ENCODE measurements at places on chromosomes 13 and 19.

DNA sequence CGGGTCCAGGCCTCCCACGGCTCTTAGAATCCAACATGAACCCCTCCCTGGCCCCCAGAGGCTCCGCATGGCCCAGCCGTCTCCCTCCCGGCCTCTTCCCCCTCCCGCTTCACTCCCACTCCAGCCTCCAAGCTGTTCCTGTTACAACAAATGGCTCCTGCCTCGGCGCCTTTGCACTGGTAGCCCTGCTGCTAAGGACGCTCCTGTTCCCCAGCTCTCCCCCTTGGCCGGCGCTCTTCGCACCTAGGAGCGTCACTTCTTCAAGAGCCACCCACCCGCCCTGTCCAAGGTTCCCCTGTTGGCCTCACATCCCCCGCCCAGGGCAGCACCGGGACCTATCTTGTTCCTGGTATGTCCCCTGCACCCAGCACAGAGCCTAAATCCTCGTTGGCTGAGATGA, 9.4 kb downstream of the CCDC124 start:
- DNase-seq, result no peak

DNA sequence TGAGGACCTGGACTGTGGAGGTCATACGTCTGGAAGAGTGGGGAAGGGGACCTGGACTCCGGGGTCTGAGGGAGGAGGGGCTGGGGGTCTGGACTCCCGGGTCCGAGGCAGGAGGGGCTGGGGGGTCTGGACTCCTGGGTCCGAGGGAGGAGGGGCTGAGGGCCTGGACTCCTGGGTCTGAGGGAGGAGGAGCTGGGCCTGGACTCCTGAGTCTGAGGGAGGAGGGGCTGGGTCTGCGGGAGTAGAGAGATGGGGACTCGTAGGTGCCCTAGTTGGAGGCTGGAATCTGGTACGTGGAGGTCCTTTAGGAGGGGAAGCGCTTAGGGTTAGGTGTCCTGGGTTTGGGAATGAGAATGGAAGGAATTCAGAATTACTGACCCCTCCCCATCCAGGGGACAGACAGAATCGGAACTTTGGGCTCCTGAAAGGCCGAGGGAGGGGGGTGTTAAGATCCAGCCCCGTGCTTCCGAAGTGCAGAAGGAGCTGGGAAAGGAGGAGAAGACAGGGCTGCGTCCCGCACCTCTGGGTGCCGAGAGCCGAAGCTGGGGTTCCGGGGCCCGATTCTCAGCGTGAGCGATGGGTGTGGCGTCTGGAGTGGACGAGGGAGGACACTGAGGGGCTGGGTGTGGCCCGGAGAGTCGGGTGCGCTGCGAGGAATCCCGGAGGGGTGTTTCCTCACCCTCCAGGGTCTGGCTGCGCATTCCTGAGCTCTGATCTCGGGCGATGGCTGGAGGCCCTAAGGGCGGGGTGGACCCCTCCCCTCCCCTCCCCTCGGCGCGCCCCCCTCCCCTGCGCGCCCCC, 608 bp downstream of the MYADM start:
- DNase-seq, result peak; percentile 45

DNA sequence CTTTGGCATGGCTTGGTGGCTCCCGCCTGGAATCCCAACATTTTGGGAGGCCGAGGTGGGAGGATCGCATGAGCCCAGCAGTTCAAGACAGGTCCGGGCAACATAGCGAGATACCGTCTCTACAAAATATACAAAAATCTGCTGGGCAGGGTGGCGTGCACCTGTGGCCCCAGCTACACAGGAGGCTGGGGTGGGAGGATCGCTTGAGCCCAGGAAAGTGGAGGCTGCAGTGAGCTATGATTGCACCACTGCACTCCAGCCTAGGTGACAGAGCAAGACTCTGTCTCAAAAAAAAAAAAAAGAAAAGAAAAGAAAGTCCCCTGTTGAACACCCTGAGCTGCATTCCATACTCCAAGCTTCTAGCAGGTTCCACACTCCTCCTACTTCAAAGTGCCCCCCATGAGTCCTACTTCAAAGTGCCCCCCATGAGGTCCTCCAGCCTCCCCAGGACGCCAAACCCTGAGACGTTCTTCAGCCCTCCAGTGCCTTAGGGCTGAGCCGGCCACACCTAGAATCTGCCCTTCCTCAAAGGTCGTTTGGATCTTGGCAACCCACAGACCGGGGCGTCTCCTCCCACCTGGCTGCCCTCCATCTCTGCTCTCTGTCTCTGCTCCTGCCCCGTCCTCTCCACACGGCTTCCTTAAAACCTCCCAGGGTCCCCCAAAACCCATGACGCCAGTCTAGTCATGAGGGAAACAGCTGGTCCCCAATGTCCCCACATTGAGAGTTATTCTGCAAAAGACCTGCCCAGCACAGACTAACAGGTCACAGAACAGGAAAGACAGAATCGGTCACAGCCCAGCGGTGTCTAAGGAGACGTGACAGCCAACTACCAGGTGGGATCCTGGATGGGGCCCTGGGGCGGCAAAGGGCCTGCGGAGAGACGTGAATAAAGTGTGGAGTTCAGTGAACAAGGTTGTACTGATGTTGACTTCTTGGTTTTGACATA, 4.8 kb downstream of the TJP3 start:
- DNase-seq, result no peak

DNA sequence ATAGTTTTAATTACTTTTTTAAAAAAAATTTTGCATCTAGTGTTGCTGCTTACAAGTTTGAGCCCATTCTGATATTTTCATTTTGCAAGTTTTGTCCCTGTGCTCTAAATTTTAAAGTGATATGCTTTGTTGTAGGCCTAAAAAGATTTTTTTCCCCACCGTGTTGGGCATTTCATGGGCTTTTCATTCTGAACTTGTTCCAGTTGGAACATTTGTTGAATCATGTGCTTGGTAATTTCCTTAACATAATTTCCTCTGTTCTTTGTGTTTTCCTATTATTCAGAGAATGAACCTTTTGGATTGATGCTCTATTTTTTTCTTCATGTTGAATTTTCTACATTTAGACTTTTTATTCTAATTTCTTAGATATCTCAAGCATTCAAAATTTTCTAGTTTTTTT, 206.4 kb upstream of the SPRY2 start:
- no peak for DNase-seq

DNA sequence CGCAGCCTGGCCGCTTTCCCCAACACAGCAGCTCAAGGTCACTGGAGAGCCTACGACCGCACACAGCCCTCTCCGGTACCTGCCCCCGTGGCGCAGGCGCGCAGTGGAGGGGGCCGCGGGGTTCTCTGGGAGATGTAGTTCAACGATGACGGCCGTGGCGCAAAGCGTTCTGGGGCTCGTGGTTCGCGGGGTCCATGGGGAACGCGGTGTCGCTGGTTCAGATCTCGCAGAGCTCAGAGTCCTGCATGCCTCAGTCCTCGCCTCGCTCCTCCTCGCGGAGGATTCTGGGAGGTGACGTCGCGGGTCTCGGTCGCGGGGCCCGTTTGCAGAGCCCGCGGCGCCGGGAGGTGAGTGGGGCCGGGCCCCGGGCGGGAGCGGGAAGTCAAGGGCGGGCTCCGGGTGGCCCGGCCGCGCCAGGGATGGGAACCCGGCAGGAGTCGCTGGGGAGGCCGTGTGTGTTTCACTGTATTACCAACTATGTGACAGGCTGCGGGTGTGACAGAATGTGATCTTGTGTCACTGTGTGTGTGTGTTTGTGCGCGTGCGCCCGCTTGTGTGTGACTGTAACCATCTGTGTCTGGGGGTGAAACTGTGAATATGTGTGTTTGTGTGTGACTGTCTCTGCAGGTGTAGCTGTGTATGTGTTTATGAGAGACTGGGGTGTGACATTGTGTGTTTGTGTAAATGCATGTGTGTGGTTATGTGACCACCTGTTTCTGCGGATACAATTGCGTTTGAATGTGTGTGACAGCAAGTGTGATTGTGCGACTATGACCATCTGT, at the start of gene ZNF527:
Gene ZNF527, plus strand, starts transcription at position 220 of the 782 bp plus-strand sequence. CDS start 3,100 bp downstream, outside the sequence.
- peak; percentile 94 for DNase-seq

DNA sequence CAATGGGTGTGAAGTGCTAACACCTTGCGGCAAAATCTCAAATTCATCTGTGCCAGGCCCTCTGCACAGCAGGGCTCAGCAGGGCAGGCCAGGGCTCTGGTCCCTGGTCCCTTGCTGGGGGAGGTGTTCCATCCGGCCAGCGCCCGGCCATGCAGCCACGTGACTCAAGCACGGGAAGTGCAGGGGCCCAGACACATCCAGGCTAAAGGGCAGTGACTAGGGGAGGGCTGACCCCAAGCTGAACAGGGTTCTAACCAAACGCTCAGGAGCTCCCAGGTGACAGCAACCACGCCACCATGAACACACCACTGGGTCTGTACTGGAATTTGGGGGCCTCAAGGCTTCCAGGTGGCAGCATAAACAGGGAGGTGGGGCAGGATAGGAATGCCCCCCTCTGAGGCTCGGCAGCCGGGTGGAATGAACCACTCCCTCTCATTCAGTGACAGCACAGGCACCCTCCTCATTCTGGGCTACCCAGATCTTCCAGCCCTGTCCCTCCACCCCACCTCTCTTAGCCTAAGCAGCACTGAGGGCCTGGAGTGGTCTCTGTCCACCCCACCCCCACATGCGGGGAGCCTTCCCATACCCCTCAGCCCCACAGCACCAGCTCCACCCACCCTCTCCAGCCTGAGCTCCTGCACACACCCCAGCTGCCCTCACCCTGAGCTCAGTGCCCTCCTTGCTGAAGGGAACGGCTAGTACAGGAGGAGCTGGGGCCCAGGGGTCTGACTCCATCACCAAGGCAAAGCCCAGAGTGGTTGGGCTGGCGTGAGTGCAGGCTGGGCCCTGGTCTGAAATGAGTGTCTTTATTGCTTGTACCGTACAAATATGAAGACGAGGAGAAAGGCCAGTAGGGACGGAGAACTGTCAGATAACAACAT, 5.3 kb upstream of the CCNP start:
- no peak for DNase-seq

DNA sequence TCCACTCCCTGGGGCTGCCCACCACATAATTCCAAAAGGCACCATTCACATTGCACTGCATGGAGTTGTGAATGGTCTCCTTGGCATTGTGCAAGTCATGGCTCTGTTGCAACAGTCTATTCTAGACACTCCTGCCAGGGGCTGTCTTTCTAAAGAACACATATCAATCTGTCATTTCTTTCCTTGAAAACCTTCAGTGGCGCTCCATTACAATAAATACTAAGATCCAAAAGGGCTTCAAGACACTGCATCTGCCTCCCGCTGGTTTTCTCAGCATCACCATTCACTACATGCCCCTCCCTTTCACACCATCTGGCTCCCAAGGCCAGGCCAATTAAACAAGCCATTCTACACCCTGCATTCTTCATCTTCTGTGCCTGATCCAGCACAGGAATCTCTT, 32.2 kb upstream of the TM9SF2 start:
- DNase-seq, result no peak

GRCh38 chr19:46472592-46472991, 1.2 kb upstream of the PNMA8A start:
- no peak for DNase-seq

DNA sequence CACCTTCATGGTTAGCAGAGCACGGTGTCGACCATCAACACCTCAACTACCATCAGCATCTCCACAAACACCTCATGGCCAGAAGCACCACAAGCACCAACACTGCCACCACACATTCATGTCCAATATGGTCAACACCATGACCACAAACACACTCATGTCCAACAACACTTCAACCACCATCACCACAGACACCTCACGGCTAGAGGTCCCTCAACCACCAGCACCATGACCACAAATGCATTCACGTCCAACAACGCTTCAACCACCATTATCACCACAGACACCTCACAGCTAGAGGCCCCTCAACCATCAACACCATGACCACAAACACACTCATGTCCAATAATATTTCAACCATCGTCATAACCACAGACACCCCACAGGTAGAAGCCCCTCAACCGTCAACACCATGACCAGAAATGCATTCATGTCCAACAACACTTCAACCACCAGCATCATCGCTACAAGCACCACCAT, 10.2 kb downstream of the TRAPPC5 start:
- DNase-seq, result no peak

DNA sequence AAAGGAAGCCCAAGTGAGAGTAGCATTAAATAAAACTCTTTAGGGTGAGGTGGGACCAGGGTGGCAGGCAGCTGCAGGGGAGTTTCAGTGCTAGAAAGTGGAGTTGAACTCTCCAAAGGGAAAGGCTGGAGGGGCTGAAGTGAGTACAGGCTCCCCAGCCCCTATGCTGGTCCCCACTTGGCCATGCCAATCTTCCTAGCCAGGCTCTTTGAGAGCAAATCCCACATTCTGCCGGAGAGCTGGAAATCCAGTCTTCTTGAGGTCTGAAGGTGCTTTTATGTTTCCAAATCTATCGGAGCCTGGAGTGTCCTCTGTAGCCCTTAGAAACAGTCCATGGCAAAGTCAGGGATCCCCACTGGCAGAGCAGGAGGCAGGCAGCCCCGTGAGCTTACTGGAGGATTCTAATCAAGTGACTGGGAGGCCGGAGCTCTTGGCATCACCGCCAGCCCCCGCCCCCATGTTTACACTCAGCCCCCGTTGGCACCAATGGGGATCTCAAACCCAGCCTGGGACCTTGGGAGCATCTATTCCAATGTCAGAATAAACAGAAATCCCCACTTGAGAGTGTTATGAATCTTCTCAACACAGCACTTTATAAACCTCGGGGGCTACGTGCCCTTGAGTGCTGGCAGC, 18.3 kb downstream of the ZNF536 start:
- no peak for DNase-seq

- DNase-seq, result no peak
Observed at GRCh38 chr19:19552798-19553197, 14.7 kb downstream of the CILP2 start.

DNA sequence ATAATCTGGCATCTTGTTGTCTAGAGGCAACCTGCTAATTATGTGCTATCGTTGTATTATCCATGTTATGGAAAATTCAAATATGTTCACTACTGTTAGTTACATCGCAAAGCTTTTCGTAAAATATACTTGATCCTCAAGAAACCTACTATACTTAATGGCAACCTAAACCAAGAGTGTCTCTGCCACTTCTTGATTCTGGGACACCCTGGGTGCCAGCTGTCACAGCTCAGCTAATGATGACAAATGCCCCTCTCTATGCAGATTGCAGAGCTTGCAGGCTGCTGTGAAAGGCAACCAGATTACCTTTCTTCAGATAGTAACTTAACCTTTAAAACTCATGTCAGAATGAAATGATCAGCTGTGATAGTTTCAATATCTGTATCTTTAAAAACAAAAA, 8.9 kb upstream of the MAB21L1 start:
- DNase-seq, result no peak

DNA sequence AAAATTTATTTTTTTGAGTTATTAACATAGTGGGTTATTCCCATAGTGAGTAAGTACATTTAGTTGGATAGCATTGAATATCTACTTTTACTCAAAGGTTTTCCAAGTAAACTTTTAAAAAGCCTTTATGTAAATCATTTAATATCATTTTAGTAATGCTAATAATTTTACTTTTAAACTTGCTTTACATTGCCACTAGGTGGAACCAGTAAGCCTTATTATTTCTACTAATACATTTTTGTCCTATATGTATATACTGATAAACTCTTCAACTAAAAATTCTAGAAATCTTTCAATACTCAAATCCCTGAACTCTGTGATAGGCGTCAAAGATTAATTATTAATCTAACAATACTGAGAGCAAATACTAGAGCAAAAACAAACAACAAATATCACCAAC, 1709.2 kb upstream of the PCDH20 start:
- DNase-seq, result no peak
